ENCODE measurements at places on chromosomes 7 and 10.

GRCh38 chr10:11159543-11160215, 142.0 kb downstream of the CELF2 start:
- DNase-seq, result no peak

DNA sequence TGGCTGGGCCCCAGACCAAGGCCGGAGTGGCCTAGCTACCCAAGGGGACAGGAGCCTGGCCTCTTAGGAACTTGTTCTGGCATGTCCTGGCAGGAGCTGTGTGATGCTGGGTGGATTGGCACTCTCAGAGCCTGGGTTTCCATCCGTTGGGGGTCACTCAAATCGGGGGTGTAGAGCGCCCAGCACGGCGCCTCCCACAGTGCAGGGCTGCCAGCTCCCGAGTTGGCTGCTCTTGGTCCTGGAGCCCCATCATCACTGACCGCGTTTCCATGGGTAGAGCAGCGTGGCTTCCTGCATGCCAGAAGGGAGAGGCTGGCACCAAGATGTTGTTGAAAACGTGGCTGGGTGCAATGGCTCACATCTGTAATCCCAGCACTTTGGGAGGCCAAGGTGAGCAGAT, 70.3 kb downstream of the UNCX start:
- DNase-seq, result no peak

- DNase-seq, result no peak
Measured at GRCh38 chr7:158270106-158270775, 317.4 kb downstream of the PTPRN2 start.

GRCh38 chr7:8035192-8035591, 66.6 kb downstream of the GLCCI1 start:
- no peak for DNase-seq

DNA sequence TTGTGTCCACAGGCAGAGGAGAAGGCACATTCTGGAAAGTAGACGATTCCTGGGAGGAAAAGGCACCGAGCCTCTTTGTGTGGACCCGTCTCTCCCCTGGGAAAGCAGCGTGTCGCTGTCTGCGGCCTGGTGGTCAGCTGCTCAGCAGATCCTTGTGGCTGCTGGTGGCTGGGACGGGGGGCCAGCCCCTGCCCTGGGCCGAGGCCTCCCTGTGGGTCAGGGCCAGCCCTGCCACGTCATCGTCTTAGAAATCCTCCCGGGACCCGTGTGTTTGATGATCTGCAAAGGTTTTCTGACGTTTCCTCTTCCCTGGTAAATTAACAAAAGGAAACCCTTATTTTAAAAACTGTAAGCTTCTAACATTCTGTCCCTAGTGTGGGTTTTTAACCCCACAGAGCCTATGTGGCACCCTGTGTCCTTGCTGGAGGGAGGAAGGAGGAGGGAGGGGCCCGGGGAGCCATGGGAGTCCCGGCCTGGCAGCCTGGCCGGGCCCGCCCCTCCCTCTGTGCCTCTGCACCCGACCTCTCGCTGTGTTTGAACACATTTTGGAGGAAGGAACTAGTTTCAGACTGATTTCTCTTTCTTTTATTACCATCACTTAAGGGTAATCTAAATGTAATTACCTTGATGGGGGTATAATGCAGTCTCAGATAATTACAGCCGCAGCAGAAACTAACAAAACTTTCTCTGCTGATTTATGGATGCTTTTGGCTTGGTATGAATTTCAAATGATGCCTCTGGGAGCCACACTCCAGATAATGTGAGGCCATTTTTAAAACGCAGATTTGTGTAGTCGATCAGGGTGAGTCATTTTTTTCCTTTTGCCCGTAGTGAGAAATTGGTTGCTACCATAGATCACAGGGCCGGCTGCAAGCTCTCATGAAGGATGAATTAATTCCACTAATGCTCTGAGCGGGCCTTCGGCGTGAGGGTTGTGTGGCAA, 85.5 kb downstream of the NKX6-2 start:
- DNase-seq, result no peak

DNA sequence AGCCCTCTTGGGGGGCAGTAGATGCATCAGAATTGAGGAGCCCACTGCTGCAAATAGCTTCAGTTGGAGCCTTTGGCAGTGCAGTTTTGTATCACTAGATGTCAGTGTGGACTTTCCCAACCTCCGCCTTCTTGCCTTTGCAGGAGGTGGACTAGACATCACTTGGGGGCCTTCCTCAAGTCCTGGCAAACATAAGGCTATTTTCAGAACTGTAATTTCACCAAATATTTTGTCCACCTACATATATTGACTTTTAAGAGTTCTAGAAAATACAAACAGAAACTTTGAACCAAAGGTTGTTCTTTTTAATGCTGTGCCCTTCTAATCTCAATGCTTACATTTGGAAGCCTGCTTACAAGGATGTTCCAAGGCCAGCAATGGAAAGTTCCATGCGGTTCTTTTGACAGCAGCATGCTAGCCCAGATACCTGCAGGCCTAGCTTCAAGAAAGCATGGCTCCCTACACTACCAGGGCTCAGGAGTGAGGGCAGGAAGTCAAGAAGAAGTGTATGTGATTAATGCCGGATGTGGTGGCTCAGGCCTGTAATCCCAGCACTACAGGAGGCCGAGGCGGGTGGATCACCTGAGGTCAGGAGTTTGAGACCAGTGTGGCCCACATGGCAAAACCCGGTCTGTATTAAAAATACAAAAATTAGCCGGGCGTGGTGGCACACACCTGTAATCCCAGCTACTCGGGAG, 8.0 kb upstream of the ZNRF2 start:
- DNase-seq, result no peak

GRCh38 chr7:121005996-121006584, 17.6 kb downstream of the CPED1 start:
- no peak for DNase-seq
